ENCODE measurements at places on chromosomes 5 and 9.

GRCh38 chr5:113219695-113220094 is 215.1 kb downstream of the TSSK1B start:
- DNase-seq = no peak

DNA sequence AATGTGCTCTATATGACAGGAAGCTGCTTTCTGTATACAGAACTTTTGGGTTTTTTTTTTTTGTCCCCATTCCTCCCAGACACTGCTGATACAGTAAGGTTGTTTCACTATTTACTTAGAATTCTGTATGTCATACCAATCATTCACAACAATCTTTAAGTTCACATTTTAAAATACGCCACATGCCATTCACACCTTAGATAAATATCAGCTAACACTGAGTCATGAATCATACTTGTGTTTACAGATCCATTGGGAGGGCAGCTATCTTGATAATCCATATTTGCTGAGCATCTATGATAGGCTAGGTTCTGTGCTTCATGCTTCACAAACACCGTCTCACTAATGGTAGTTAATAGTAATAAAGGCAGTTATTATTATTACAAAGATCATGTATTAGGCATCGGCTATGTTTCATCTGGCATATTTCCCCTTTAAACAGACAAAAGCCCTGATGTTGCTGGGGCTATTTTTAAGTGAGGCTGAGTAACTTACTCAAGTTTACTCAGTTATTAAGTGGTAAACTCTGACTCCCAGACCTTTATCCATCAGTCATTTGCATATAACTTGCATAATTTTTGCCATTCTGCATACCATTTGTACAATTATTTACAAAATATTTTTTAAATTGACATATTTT is 152.2 kb upstream of the HMHB1 start:
- DNase-seq = no peak

DNA sequence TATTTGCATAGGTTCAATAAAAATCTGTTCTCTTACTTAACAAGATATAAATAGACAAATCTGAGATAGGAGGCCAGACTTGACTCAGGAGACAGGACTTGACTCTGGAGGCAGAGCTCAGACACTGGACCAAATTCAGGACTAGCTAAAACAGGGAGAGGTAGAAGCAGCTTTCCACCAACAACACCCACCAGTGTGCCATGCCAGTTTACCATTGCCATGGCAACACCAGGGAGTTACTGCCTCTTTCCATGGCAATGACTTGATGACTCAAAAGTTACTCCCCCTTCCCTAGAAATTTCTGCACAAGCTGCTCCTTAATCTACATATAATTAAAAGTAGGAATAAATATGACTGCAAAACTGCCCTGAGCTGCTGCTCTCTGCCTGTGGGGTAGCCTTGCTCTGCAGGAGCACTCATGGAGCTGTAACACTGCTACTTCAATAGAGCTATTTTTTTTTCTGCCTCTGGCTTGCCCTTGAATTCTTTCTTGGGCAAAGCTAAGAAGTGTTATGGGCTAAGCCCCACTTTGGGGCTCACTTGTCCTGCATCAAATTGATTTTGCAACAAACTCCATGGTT is 473.0 kb downstream of the PLK2 start:
- DNase-seq = peak; percentile 14

DNA sequence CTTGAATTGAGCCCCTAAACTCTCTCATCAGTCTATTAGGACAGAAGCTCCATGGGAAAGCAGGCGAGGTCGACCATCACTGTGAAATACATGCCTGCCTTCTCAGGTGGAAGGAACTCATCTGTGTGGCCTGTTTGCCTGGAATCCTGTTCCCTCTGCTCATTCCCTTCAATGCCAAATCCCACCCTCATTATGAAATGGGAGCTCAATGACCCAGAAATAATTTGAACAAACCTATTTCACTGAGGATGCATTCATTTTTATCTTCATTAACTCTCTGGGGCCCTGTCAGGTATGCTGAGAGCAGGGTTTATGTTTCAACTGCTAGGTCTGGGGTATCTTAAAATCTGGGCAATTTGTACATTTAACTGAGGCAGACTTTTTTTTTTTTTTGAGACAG is 142.2 kb downstream of the MED27 start:
- no peak for DNase-seq

- no peak for DNase-seq
Measured at GRCh38 chr5:40831346-40832210, 3.4 kb downstream of the RPL37 start.

GRCh38 chr5:24909210-24909609 is 264.4 kb upstream of the CDH10 start:
- DNase-seq = no peak

DNA sequence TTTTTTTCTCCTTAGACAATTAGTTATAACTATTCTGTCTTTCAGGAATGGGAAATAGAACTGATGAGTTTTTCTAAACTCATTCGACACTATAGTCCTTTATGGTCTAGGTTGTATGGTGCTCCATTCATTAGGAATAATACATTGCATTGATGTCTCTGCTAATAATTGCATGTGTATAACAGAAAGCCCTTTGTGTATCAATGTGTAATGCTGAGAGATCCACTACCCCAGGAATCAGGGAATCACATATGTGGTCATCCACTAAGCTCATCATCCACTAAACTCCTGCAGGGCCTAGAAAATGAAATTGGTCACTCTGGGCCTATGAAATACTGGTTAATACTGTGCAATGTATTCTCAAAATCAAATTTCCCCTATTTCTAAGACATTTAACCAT is 242.0 kb upstream of the CDH18 start:
- no peak for DNase-seq

- peak; percentile 69 for DNase-seq
Measured at GRCh38 chr9:136625101-136626065, 37.3 kb upstream of the EGFL7 start.

DNA sequence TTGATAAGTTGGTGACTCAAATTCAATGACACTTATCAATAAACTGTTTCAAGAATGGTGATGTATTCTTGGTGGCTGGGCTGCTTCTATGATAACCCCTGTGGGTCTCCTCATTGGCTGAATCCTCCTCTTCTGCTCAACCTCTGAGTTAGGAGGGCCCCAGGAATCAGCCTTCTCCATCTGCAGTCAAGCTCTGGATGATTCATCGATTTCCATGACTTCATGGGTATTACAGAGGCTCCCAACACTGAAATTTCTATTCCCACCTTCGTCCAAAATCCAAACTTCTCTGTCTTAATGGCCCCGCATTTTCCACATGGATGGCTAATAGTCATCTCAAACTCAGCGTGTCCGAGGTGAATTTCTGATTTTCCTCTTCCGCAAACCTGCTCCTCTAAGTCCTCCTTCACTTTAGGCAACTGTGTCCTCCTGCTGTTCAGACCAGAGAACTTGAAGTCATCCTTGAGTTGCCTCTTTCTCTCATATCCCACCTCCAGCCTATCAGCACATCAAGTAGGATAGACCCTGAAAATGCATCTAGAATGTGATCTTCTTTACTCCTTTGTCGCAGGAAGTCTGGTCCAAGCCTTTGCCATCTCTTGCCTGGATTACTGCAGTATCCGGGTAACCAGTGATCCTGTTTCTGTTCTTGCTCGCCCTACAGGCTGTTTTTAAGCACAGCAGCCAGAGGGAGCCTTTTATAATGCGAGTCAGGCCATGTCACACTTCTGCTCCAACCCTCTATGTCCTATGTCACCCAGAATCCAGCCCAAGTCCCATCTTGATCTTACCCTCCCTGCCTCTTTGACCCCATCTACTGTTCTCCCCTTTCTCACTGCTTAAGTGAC is 41.4 kb upstream of the IL7R start:
- DNase-seq = peak; percentile 8

DNA sequence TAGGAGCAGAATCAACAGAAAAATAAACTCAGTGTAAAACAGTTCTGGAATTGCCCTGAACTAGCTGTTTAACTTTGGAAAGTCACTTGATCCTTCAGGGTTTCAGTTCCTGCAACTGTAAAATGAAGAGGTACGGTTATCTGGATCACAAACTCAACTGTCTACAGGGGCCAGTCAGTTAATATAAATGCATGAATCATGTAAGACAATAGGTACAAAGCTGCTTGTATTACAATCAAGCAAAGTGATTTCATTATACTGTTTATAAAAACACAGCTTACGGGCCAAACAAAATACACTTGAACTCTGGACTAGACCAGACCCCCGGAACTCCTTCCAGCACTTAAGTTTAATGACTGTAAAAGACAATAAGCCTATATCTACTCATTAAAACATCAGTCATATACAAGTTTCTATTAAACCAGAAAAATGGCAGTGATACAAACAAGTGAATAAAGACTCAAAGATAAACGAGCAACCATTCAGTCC is 73.0 kb downstream of the MRPS27 start:
- peak; percentile 41 for DNase-seq

- no peak for DNase-seq
Measured at GRCh38 chr5:6387970-6388369, 9.6 kb upstream of the MED10 start.

- DNase-seq = no peak
Measured at GRCh38 chr9:129868872-129869486, 33.7 kb downstream of the USP20 start.

DNA sequence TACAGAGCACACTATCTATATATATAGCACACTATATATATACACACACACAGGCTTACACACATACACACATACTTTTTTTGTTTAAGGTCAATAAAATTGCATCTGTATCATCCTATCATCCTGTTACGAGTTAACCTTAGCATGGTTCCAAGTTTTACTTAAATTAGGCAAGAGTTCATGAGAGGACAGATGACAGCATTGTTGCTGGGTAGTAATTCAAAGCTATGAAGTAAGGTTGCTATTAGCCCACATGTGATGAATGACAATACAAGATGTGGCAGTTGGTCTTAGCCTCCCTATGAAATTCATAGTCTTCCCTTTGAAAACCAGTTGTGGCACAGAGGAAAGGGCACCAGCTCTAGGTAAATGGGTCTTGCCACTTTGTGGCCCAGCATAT is 438.1 kb downstream of the ACTL7B start:
- no peak for DNase-seq

DNA sequence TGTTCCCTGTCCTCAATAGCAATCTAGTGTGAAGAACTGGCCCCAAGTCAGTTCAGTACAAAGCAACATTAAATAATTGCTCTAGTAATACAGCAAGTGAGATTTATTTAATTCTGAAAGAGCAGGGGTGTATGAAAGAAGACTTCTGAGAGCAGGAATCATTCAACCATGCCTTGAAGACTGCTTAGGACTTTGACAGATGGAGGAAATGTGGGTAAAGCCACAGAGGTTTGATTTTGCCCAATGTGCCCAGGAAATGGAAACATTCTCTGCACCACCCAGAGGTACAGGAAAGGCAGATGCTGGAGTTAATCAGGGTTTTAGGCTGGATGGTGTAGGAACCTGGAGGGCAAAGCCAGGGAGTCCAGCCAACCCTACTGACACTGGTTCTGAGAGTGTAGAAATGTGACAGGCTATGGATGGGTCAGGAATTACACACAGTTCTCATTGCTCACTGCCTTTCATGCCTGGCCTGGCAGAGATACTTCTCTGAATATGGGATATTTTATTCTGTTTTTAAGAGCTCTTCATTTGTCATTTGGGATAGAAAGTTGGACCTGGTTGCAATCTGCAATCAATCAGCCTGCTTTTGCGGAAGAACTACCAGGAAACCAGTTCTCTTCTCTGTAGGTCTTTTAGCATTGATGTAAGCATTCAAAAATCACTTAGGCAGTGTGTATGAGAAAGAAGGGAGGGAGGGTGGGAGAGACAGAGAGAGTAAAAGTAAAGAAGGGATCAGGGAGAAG is 88.3 kb downstream of the BRINP1 start:
- DNase-seq = no peak

Data from Caki2 (cell line).